ENCODE measurements at places on chromosomes 2 and 18. TPM values are rescaled to one million over a fixed set of nuclear protein-coding genes. Genes with fewer than 3 reads are reported as not detected.
A peak's percentile ranks its signal among the peaks of the same experiment; 100 is the strongest.

Gene NXPH2
- not detected for total RNA-seq

Gene DSEL
- 17.4 TPM for total RNA-seq

GRCh38 chr18:11886577-11887110 lies 21.5 kb downstream of the MPPE1 start:
- DNase-seq, result no peak

Gene SMIM21
- total RNA-seq, result not detected

GRCh38 chr2:207869784-207870778 lies 100.4 kb upstream of the FZD5 start:
- no peak for DNase-seq

Gene UGT1A3
- not detected for total RNA-seq

Gene FOXI3
- not detected for total RNA-seq

DNA sequence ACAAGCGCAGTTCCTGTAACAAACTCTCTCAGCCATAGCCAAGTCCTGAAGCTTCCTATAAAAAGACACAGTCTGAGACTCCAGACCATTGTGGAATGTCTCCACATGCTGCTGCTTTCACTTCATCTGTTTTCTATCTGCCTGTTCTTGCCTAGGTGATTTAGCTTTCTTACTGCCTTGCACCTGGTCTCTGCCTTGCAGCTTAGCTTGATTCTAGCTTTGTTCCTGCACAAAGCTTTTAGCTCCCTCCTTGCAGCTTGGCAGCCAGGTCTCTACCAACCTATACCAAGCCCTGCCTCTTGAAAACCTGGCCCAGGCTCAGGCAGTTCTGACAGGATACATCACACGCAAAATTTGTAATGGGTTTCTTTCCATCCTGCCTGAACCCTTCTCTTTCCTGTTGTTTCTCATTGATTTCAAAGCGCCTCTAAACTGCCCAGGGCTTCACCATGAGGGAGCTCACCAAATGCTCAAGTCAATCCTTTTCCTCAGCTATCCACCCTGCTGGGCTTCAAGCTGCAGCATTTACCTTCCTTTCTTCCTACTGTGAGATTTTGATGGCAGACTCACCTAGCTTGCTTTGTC lies 941.3 kb upstream of the NXPH2 start:
- no peak for DNase-seq

GRCh38 chr2:190679391-190679790 lies 30.5 kb downstream of the NAB1 start:
- no peak for DNase-seq

Gene OSBPL6
- total RNA-seq, result 2.4 TPM

GRCh38 chr2:120702801-120703200 lies 32.9 kb upstream of the GLI2 start:
- DNase-seq, result no peak

Gene ATL2
- 50.0 TPM for total RNA-seq

- no peak for DNase-seq
Measured at GRCh38 chr2:160142472-160142871, 57.6 kb downstream of the ITGB6 start.

DNA sequence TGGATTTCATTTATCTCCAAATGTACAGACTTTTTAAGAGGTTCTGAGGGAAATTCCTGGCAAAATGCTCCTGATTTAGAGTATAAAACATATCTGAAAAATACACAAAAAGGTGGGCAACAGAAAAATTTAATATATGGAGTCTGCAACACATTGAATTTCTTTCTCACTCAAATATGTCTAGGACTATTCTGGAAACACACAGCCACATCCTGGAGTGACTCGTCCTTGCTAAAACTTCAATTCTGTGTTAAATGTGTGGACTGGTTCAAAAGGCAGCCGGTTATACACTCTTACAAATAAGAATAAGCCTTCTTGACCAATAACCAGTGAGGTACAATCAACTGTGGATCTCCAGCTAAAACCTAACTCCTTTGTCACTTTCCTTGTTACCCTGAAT lies 44.1 kb upstream of the RND3 start:
- DNase-seq, result no peak

GRCh38 chr18:10033016-10033399 lies 119.2 kb downstream of the VAPA start:
- DNase-seq, result no peak

Gene SCYGR3
- not detected for total RNA-seq

Gene VSNL1
- not detected for total RNA-seq

DNA sequence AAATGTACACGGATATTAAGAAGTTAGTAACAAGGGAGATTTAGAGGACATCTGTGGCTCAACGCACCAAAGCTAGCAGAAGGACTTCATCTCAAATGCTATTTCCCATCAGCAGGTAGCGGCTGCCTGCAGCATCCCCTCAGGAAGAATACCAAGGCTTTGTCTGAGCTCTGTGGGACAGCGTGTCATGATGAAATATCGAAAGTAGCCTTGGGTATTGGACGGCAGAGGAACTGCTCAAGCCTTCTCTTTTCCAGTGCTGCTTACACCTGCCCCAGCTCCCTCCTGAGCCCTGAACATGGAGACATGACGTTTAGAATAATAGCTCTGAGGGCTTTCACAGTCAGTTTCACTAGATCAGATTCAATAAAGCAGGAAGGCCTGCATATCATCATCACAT lies 241.6 kb downstream of the SUCLG1 start:
- no peak for DNase-seq

Gene KCNJ3
- 5.1 TPM for total RNA-seq

Gene CELF4
- total RNA-seq, result not detected

- DNase-seq, result no peak
Measured at GRCh38 chr2:43444989-43445645, 150.7 kb downstream of the THADA start.

GRCh38 chr2:46460241-46460921 lies 19.0 kb upstream of the TMEM247 start:
- peak; percentile 56 for DNase-seq

DNA sequence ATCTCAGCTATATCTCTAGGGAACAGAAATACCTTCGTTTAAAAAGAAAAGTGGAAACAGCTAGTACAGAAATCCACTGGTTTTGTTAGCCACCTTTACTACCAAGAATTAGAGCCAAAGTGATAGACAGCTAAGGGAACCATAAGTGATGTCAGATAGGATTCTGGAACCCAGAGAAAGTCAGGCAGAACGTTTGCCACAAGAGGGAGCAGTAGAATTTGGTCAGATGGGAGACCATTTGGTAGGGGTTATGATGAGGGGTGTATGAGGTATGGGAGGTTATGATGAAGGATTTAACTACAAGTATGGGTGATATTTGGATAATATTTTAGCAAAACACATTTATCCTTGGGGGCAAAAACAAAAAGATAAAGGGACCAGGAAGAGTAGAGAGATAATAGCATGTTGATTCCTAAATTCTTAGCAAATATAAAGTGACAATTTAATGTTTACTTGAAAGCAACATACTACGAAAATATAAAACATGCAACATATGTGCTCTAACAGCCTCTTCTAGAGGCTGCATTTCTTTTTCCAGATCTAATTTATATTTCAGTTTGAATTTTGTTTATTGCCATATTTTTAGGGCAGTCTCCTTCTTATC lies 3.3 kb downstream of the SLC8A1 start:
- no peak for DNase-seq

Gene PROKR1
- not detected for total RNA-seq

Gene ABCA12
- total RNA-seq, result not detected

DNA sequence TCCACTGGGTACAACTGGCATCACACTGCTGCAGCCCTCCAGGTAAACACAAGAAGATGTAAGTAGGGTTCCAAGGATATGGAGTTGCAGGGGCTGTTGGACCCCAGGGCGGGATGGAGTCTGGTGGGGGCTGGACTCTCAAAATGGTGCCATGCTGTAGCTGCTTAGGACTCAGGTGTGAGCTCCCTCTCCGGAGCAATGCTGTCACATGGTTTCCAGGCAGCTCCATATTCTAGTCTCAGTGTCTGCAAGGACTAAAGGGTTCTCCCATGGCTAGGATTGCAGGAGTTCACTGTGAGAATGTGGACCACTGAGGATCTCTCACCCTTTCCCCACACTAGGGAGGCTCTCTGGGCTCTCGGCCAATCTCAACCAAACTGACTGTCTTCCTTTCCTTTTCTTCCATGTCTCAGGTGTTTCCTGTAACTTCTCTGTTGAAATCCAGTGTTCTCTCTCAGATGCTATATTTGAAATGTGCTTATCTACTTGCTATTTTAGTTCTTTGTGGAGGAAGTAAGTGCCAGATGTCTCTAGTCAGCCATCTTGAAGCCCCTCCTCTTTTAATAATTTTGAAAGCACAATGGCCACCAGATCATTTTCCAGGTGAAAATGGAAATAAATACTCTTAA lies 57.6 kb downstream of the CCNT2 start:
- no peak for DNase-seq

DNA sequence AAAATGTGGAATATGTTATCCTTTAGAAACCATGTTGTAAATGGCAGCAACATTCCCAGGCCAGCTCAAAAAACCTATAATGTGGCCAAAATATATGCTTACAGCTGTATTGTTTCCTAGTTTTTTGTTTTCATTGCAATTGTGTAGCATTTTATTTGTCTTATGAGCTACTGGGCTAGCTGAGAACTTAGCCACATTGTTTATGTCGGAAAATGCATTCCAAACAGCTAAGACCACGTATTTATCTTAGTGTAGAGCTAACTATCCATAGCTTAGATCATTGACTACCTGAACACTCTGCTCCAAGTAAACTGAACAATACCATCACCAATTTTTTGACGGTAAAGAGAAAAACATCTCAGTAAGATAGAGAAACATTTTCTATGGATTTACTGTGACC lies 38.4 kb downstream of the METAP1D start:
- DNase-seq, result no peak

Gene TEX44
- not detected for total RNA-seq

DNA sequence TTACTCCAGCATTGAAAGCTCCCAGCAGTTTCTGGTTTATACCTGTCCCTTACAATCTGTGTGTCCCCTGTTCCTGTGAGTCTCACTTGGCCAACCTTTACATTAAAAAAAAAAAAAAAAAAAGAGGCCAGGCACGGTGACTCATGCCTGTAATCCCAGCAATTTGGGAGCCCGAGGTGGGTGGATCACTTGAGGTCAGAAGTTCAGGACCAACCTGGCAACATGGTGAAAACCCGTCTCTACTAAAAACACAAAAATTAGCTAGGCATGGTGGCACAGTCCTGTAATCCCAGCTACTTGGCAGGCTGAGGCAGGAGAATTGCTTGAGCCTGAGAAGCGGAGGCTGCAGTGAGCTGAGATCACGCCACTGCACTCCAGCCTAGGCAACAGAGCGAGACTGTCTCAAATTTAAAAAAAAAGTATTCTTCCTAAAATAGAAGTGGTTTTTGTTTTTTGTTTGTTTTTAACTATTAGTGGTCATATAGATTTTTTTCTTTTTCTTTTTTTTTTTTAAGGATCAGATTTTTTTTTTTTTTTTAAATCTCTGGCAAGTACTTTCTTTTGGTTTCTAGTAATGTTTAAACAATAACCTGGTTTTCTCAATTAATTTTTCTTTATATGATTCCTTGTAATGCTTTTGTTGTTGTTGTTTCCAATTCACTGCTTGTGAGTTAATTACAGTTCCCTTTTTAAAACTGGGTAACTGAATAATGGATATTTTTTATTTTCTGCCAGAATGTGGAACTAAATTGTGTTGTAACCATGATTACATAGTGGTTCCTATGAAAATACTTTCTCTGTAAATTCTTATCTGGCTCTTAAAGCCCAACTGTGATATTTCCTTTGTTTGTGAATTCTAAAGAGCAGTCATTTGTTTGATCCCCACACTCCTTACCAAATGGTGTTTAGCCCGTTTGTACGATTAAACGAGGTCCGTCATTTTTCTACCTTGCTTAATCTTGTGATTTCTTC lies 116.8 kb downstream of the CTAGE1 start:
- no peak for DNase-seq

DNA sequence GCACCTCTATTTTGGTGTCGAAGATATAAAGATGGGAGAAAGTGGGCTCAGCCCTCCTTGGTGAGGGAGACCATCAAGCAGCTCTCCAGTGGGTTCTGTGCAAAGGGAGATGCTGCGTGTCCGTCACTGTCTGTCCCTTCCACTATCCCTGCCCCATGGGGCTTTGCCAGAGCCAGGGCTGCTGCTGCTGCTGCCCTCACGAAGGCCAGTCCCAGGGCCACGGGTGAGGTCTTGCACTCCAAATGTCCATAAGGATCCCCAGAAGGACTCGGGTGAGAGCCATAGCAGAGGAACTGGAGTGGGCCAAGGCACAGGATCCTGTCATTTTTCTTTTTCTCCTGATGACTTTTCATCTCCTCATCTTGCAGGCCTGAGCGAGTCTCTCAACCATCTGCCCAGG lies 3.7 kb upstream of the DIPK1C start:
- no peak for DNase-seq

Gene AQP12B
- not detected for total RNA-seq

- DNase-seq, result no peak
Measured at GRCh38 chr2:191910518-191910917, 63.6 kb upstream of the CAVIN2 start.

Gene TRIM54
- total RNA-seq, result 0.18 TPM

- DNase-seq, result no peak
Measured at GRCh38 chr2:184053326-184053725, 545.0 kb upstream of the ZNF804A start.

- no peak for DNase-seq
Measured at GRCh38 chr2:194696690-194697089, 960.3 kb upstream of the SLC39A10 start.

Gene FHOD3
- total RNA-seq, result 31.2 TPM

DNA sequence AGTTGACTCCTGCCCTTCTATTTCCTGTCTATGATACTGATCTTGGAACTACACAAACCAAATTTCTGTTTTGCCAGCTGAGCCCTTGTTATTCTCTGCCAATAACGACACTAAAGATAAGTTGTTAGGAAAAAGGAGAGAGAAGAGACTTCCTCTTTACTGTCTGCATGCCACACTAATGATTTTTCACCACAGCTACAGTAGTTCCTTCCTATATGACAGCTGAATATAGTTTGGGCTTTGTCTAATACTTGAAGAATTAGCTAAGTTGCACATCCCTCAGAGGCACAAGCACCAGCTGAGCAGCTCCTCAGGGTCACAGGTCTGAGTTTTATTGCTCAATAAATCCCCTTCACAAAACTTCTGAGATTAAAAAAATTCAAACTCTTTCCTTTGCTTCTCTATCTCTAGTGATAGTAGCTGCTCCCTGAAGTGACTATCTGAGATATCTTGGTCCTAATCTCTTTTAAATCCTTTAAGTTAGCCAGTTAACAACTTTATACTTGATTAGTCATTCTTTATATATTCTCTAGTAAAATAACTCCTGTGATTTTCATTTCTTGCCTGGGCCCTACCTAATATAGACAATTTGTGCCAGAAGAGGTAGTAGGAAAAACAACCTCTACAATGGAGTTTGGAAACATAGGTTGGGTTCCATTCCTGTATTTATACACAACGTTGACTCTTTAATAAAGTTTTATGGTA lies 253.0 kb upstream of the CNTNAP5 start:
- DNase-seq, result no peak

- peak; percentile 81 for DNase-seq
Measured at GRCh38 chr2:12325806-12326205, 390.9 kb upstream of the TRIB2 start.

Gene VAMP8
- 43.5 TPM for total RNA-seq

- DNase-seq, result no peak
Measured at GRCh38 chr18:35478520-35479435, 19.0 kb downstream of the INO80C start.

Gene CERKL
- total RNA-seq, result not detected

Measured in aorta (tissue), 5 donors.